Uterus (tissue), 4 donors: ENCODE measurements at places on chromosomes 6 and 20.

DNA sequence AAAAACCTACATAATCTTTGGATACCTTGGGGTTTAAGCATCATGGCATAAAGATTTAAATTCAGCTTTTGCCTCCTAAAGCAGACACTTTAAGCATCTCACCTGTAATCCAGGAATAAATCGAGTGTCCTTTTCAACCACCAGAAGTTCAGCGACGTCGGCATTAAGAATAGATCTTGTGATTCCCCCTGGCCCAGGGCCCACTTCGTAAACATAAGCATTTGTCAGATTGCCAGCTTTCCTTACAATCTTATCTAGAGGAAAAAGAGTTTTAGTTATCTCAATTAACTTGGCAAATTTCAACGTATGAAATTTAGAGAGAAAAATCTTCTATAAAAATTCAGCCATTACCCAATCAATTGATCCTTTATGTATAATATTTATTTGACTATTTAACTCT lies 3.2 kb downstream of the TFB1M start:
- H3K4me3 ChIP-seq = no peak overlapping the region
- no peaks in the 10 kb centered on the region for H3K36me3 ChIP-seq
- DNase-seq = no peak
- no peak overlapping the region for H3K27ac ChIP-seq
- peaks cover 5% of the 10 kb centered on the region for H3K4me1 ChIP-seq

GRCh38 chr6:47535316-47536225 lies 58.0 kb downstream of the CD2AP start:
- H3K36me3 ChIP-seq = no peaks in the 10 kb centered on the region
- no peak overlapping the region for H3K27ac ChIP-seq
- H3K4me1 ChIP-seq = no peaks in the 10 kb centered on the region
- DNase-seq = no peak
- H3K27me3 ChIP-seq = no peaks in the 10 kb centered on the region

GRCh38 chr6:25927756-25928216 lies 2.7 kb downstream of the SLC17A2 start:
- no peaks in the 10 kb centered on the region for H3K27me3 ChIP-seq
- no peak overlapping the region for H3K4me3 ChIP-seq
- no peak overlapping the region for H3K27ac ChIP-seq
- DNase-seq = no peak
- H3K36me3 ChIP-seq = no peaks in the 10 kb centered on the region
- no peaks in the 10 kb centered on the region for H3K4me1 ChIP-seq

- H3K4me3 ChIP-seq = no peak overlapping the region
- H3K36me3 ChIP-seq = no peaks in the 10 kb centered on the region
- peak overlapping the region; percentile 48 for H3K27ac ChIP-seq
- DNase-seq = no peak
These were observed 61.1 kb upstream of the SLC22A16 start for GRCh38 chr6:110537208-110538123.

GRCh38 chr6:85118233-85118632 lies 331.6 kb upstream of the NT5E start:
- H3K27me3 ChIP-seq = no peaks in the 10 kb centered on the region
- H3K36me3 ChIP-seq = no peaks in the 10 kb centered on the region
- H3K4me1 ChIP-seq = no peaks in the 10 kb centered on the region

DNA sequence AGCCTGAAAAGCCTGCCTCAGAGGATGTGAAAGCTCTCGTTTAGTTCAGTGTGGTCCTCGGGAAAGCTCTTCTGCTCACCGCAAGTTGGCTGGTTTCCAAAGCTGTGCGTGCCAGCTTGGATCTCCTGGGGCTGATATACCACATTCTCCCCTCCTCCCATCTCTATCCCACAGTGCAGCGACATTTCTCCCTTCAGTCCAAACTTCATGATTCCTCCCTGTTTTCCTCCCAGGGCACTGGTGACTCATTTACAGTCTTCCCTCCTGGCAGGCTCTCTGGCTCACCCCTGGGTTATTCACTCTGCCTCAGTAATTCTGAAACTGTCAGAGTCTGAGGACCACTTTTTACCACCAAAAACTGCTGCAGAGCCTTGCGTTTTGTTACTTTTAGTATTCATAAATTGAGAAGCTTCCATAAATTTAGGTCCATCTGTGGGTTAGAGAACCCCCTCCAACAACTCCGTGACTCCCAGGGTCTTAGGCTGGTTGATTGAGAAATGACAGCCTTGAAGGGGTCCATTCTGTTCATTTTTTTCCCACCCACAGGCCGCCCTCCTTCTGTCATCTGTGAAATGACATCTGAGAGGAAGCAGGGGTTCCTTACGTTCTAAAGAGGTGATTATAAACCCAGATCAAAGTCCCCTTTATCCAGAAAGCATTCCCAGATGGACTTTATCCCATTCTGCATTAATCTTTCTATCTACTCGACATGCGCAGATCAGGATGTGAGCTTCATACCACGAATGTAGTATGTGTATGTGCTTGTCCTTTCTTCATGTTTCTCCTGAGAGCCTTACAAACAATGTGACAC lies 6.1 kb downstream of the TRIM10 start:
- no peak for DNase-seq
- no peaks in the 10 kb centered on the region for H3K4me1 ChIP-seq
- no peaks in the 10 kb centered on the region for H3K36me3 ChIP-seq
- no peaks in the 10 kb centered on the region for H3K27me3 ChIP-seq

DNA sequence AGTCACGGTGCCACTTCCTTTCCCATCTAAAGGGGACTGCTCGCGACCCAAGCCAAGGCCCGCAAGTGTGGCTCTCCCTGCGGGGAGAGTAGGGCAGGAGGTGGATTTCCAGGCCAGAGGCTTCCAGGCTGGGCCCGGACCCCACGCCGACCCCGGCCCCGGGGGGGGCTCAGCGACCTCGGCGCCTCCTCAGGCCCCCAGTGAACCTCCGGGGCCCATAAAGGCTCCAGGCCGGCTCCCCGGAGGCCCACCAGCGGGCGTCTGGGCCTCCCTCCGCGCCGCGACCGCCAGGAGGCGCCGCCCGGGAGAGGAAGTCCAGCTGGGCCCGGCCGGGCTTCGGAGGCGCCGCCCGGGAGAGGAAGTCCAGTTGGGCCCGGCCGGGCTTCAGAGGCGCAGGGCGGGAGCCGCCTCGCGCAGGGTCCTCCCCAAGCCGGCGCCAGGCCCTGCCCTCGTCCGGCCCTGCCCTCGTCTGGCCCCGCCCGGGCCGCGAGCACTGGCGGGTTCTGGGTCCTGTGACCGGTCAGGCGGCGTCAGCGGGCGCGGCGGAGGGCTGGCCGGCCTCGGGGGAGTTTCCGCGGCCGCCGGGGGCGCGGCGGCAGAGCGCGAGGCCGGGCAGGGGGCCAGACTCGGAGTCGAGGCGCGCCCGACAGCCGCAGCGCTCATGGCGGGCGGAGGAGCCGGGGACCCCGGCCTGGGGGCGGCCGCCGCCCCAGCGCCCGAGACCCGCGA lies at the start of gene RAB32:
Gene RAB32, plus strand, starts transcription at position 623 of the 729 bp plus-strand sequence. Its CDS starts 39 bp downstream, at position 662.
- DNase-seq = peak; percentile 90
- no peaks in the 10 kb centered on the region for H3K4me1 ChIP-seq
- no peaks in the 10 kb centered on the region for H3K36me3 ChIP-seq
- H3K4me3 ChIP-seq = peak within 1 kb of the TSS; percentile 67
- H3K27me3 ChIP-seq = no peaks in the 10 kb centered on the region

DNA sequence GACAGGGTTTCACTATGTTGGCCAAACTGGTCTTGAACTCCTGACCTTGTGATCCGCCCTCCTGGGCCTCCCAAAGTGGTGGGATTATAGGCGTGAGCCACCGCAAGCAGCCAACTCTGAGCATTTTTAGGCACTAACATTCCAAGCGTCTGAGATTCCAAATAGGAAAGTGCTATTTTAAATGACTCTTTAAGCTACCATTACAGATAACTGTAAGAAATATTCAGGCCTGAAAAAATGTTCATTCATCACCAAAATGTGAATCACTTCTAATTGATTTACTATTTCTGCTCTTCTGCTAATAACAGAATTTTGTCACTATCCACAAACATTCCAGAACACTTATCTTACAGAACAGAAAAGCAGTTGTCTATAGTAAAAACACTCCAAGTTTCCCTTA lies 106.5 kb downstream of the BACH2 start:
- H3K27me3 ChIP-seq = no peaks in the 10 kb centered on the region
- no peaks in the 10 kb centered on the region for H3K4me1 ChIP-seq
- H3K27ac ChIP-seq = no peak overlapping the region
- H3K4me3 ChIP-seq = no peak overlapping the region
- no peak for DNase-seq
- H3K36me3 ChIP-seq = no peaks in the 10 kb centered on the region

DNA sequence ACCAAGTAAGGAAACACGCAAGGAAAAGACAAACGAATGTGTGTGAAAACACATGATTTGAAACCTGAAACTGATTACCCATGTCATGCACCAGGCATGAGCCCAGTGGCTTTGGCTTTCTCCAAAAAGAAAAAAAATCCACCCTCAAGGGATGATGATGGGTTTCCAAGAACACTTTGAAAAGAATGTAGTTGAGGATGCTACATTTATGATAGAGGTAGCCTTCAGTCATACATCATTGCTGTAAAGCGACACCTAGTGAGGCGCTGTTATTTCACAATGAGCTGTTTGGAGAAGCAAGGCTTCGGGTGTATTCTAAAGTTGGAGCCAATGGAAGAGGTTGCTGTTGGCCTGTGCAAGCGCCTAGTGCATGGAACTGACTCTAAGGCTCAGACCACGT lies 124.9 kb downstream of the SCML4 start:
- H3K27me3 ChIP-seq = no peaks in the 10 kb centered on the region
- H3K36me3 ChIP-seq = no peaks in the 10 kb centered on the region
- no peak overlapping the region for H3K27ac ChIP-seq

GRCh38 chr20:63205896-63206295 lies 10.0 kb downstream of the YTHDF1 start:
- no peaks in the 10 kb centered on the region for H3K4me1 ChIP-seq
- no peak overlapping the region for H3K4me3 ChIP-seq
- H3K27me3 ChIP-seq = no peaks in the 10 kb centered on the region

DNA sequence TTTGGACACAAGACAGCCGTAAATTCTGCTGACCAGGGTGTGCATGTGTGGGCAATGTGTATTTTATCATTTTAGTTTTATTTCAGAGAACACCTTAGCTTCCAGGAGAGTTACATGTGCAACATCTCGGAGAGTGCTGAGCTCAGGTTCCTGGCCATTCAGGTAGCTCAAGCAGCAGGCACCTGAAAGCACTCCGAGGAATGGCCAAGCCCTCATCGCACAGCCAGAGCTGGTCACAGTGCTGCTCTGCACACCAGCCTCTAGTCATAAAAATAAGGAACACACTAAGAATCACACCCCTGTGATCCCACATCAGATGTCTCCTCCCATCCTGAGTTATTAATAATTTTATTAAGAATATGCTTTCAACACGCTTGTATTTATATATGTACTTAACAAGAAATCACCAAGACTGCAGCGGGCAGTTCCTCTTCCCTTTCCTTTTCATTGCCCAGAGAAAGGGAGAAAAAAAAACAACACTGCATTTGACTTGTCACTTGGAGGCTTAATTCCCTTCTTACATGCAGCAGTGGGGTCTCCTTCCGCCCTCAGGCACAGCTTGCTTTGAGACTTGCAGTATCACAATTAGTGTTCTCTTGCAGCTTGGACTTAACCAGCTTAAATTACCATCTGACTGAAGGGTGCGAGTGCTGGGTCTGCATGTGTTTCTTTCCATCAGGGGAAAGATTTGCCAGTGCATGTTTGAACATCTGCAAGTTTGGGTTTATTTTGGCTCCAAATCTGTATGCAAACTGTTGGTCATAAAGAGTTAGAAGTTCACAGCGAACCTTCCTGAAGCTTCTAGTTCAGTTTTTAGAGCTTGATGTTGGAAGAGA lies 36.0 kb upstream of the IRF4 start:
- no peak overlapping the region for H3K4me3 ChIP-seq
- no peaks in the 10 kb centered on the region for H3K36me3 ChIP-seq
- H3K27me3 ChIP-seq = no peaks in the 10 kb centered on the region
- no peak for DNase-seq
- no peak overlapping the region for H3K27ac ChIP-seq

DNA sequence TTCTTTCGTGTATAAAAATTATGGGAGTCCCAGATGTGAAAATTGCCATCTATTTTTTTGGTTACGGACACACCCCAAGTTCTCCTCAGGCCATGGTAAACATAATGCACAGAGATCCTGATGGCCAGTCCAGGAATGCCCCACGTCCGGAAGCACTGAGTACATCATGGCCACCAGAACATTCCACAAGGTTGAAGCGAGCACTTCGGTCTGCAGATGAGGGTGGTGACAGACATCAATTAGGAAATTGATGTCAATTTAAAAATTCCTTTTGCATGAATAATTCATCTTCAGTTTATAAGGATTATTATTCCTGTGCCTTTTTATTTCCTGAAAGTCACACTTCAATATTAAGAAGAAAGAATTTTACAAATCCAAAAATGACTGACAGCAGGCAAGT lies 13.2 kb upstream of the EXOC2 start:
- H3K4me1 ChIP-seq = no peaks in the 10 kb centered on the region
- no peaks in the 10 kb centered on the region for H3K36me3 ChIP-seq
- no peak overlapping the region for H3K27ac ChIP-seq

DNA sequence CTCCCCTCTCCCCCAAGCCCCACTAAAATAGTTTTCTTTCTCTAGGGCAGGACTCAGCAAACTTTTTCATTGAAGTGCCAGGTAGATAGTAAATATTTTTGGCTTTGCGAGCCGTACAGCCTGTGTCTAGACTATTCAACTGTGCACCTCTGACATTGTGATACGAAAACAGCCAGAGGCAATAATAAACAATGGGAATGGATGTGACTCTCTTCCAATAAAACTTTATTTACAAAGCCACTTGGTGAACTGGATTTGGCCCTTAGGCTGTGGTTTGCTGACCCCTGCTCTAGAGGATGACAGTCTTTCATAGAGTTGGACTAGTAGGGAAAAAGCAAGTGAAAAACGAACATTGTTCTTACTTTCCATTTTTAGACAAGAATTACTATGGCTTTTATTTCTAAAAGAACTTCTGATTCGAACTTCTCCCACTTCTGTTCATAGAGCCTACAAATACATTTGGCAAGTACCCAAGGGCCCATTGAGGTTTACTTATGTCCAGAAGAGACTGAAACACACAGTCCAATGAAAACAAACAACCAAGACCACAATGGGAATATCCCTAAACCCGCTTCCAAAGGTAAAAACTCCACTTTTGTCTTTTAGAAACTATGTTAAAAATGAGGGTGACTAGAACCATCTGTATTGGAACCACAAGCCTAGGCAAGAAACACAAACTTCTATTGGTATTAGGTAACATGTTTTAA lies 46.4 kb upstream of the CDKAL1 start:
- no peaks in the 10 kb centered on the region for H3K27me3 ChIP-seq
- H3K36me3 ChIP-seq = no peaks in the 10 kb centered on the region
- H3K4me3 ChIP-seq = no peak overlapping the region
- no peak overlapping the region for H3K27ac ChIP-seq

DNA sequence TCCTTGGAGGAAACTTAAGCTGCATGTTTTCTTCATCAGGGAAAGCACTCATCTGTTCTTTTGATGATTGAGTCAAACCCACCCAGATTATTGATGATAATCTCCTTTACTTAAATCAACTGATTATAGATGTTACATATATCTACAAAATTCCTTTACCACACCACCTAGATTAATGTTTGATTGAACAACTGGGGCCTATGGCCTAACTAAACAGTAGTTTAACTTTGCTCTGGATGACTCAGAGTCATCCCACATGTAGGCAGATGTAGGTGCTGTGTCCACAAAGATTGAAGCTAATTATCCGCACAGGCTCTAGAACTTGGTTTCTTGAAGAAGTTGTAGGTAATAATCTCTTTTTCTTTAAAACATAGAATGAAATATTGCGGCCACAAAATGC lies 42.2 kb downstream of the PKIB start:
- H3K4me1 ChIP-seq = no peaks in the 10 kb centered on the region
- H3K27me3 ChIP-seq = no peaks in the 10 kb centered on the region
- no peak overlapping the region for H3K27ac ChIP-seq
- H3K36me3 ChIP-seq = no peaks in the 10 kb centered on the region
